Activated naive CD4-positive, alpha-beta T cell treated with Interleukin-2 at 50 U/mL for 16 hours (primary cell): ENCODE measurements at places on chromosomes 2 and 18.

DNA sequence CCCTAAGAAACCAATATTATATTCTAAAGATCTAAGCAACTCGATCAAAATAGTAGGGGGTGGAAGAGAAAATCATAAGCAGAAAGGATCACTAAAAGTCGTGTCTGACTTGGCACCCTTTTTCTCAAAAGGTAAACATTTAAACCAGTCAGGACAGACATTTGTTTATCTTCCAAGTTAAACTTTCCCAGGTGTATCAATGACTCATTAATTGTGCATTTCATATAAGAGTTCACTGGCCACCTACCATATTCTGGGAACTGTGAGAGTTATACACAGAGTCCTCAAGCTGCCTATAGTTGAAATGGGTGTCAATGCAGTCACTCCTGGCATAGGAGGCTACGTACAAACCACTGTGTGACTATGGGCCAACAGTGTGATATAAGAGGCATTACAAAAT is 4.8 kb upstream of the ACVR1 start:
- no peak for DNase-seq

GRCh38 chr18:34803877-34804400 is 93.8 kb downstream of the DTNA start:
- no peak for DNase-seq

DNA sequence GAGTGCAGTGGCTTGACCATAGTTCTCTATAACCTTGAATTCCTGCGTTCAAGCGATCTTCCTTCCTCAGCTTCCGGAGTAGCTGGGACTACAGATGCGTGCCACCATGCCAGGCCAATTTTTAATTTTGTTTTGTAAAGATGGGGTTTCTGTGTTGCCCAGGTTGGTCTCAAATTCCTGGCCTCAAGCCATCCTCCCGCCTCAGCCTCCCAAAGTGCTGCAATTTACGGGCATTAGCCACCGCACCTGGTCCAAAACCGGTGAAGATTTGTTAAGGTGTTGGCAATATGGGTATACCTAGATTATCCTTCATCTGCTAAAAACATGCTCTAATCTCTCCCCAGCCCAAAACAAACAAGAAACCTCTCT is 1.3 kb upstream of the EIF2AK3 start:
- no peak for DNase-seq

DNA sequence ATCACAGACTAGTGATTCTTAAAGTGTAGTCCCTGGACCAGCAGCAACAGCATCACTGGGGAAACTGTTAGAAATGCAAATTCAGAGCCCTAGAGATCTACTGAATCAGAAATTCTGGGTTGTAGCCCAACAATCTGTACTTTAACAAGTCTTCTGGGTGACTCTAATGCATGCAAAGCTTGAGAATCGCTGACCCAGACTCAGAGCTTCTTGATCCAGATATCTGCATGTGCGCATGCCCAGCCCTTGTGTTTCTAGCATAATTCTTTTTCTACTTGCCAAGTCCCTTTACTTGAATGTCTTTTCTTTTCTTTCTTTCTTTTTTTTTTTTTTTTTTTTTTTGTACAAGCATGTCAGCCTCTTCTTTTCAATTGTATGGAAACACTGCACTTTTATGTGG is 60.4 kb downstream of the FIGN start:
- DNase-seq: no peak

- DNase-seq: no peak
These were observed 663.9 kb upstream of the CHAC2 start for GRCh38 chr2:53103679-53104078.
